ENCODE measurements at places on chromosomes 4 and X.

DNA sequence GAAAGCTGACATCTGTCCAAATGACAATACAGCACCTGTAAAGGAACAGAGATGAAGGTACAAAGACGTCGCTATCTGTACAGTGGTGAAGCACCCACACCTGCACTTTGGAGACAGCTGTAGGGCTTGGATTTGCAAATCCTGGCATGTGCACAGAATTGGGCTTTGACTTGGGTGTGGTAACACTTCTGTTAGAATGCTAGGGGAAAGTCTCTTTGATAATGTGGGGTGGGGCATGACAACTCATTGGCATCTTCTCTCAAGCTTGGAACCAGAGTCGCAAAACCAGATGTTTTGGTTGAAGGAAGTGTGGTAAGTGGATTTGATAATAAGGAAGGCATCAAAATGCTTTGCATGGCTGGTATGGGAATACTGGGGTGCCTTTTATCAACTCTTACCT lies 55.5 kb downstream of the VCX3B start:
- DNase-seq: no peak
- no peak overlapping the region for H3K4me3 ChIP-seq
- no peaks in the 10 kb centered on the region for H3K36me3 ChIP-seq
- no peaks in the 10 kb centered on the region for H3K27me3 ChIP-seq

DNA sequence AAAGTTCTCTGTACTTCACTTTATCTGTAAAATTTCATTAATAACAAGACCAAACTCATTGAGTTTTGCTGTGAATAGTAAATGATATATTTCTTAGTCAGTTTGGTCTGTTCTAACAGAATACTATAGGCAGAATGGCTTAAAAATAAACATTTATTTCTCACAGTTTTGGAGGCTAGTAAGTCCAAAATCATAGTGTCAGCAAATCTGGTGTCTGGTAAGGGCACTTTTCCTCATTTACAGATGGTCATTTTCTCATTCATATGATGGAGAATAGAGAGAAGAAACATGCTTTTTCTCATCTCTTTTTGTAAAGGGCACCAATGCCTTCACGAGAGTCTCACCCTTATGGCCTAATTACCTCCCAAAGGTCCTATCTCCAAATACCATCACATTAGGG lies 415.1 kb downstream of the FAM133A start:
- no peaks in the 10 kb centered on the region for H3K4me1 ChIP-seq
- no peaks in the 10 kb centered on the region for H3K27me3 ChIP-seq
- H3K27ac ChIP-seq: no peak overlapping the region
- no peak overlapping the region for H3K4me3 ChIP-seq
- no peak for DNase-seq

GRCh38 chr4:128517096-128517738 lies 229.6 kb upstream of the PGRMC2 start:
- peak overlapping the region; percentile 60 for H3K27ac ChIP-seq
- H3K36me3 ChIP-seq: no peaks in the 10 kb centered on the region
- no peak overlapping the region for H3K4me3 ChIP-seq
- no peak for DNase-seq
- H3K4me1 ChIP-seq: no peaks in the 10 kb centered on the region

DNA sequence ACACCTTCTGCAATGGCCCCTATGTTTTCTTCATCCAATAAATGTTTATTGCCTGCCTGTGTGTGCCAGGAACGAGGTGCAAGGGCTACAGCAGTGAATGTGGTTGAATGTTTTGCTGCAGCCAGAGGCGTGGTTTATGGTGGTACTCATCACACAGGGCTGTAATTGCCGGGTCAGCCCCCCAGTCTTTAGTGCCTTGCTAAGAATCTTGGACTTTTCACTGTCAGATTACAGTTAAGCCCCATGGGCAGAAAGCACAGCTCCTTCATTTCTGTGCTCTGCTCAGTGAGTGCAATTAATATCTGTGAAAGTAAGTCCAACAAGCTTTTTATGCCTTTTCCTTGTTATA lies 67.8 kb downstream of the TAPT1 start:
- DNase-seq: no peak
- no peaks in the 10 kb centered on the region for H3K4me1 ChIP-seq
- no peak overlapping the region for H3K27ac ChIP-seq
- H3K36me3 ChIP-seq: no peaks in the 10 kb centered on the region
- H3K4me3 ChIP-seq: no peak overlapping the region
- H3K27me3 ChIP-seq: no peaks in the 10 kb centered on the region
